Activated CD8-positive, alpha-beta T cell treated with anti-CD3 and anti-CD28 coated beads, Interleukin-2, amount 10 ng/mL, durations not matched to agents 7 days and 5 days (primary cell): ENCODE measurements at places on chromosomes 13 and 19. TPM values are rescaled to one million over a fixed set of nuclear protein-coding genes. Genes with fewer than 3 reads are reported as not detected.
A peak's percentile ranks its signal among the peaks of the same experiment; 100 is the strongest.

DNA sequence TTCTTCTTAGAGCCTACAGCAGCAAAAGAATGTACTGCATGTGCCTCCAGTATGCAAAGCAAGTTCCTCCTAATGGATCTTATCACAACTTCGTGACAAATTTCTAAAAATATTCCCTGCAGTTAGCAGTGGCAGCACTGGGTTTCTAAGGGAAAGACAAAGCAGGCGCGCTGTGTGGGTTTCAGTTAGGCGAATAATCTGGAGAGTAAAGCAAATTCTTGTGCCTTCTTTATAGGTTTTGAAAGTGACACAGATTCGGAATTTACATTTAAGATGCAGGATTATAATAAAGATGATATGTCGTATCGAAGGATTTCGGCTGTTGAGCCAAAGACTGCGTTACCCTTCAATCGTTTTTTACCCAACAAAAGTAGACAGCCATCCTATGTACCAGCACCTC lies 167.9 kb downstream of the LMO7 start:
- no peak overlapping the region for H3K4me3 ChIP-seq
- H3K27ac ChIP-seq: no peak overlapping the region
- DNase-seq: no peak
- no peaks in the 10 kb centered on the region for H3K27me3 ChIP-seq
- peaks cover 3% of the 10 kb centered on the region for H3K36me3 ChIP-seq
- H3K4me1 ChIP-seq: peaks cover 26% of the 10 kb centered on the region

DNA sequence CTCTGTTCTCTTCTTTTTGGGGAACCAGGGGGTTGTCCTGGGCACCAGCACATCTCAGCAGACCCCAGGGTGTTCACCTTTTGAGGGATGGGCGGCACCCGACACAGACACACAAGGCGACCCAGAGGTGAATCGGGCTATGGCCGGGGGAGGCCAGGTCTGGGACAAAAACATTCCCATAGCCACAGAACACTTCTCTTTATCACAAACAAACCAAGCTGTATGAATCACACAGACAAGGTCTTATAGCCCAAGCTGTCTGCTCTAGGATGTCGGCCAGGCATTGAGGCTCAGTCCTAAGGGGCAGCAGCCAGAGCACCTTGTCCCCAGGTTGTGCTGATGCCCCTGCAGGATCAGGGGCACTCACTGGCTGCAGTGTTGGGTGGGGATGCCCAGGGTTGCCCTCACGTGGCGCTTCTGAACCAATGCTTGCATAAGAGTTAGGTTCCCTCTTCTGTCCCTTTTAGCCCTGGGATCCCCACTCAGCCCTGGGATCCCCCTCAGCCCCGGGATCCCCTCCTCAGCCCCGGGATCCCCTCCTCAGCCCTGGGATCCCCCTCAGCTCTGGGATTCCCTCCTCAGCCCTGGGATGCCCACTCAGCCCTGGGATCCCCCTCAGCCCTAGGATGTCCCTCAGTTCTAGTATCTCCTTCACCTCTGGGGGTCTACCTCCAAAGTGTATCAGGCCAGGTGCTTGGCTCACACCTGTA lies 26.9 kb downstream of the MAU2 start:
- H3K27me3 ChIP-seq: no peaks in the 10 kb centered on the region
- peaks cover 43% of the 10 kb centered on the region for H3K36me3 ChIP-seq
- H3K4me3 ChIP-seq: no peak overlapping the region
- DNase-seq: no peak

- no peak overlapping the region for H3K4me3 ChIP-seq
- no peak for DNase-seq
- H3K27me3 ChIP-seq: no peaks in the 10 kb centered on the region
- peaks cover 1% of the 10 kb centered on the region for H3K36me3 ChIP-seq
These were observed 9.1 kb downstream of the SPINT2 start for GRCh38 chr19:38273499-38273898.

- no peak for DNase-seq
- peaks cover 41% of the 10 kb centered on the region for H3K27me3 ChIP-seq
- no peak overlapping the region for H3K4me3 ChIP-seq
- H3K27ac ChIP-seq: no peak overlapping the region
- H3K36me3 ChIP-seq: peaks cover 5% of the 10 kb centered on the region
- H3K4me1 ChIP-seq: no peaks in the 10 kb centered on the region
These were observed 3.3 kb upstream of the SLC15A1 start for GRCh38 chr13:98755729-98756128.

GRCh38 chr19:47210689-47211316 lies 20.2 kb downstream of the BBC3 start:
- H3K4me3 ChIP-seq: no peak overlapping the region
- peaks cover 19% of the 10 kb centered on the region for H3K4me1 ChIP-seq
- DNase-seq: peak; percentile 90
- peaks cover 45% of the 10 kb centered on the region for H3K36me3 ChIP-seq

DNA sequence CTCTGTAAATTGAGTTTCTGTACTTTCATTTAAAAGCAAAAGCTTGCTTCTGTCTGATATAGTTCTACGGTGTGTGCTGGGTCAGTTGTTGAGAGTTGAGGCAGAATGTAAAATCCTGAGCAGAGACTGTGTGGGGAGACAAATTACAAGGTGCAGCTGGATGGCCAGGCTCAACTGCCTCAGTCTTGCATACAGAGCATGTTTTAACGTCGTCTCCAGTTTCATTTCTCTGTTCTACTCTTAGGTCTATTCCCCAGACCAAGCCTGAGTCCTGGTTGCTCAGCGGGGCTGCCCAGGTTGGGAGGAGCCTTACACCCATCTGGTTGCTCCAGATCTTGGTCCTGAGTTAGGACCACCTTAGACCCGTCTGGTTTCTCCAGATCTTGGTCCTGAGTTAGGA lies 54.4 kb upstream of the MEDAG start:
- no peaks in the 10 kb centered on the region for H3K36me3 ChIP-seq
- H3K4me3 ChIP-seq: no peak overlapping the region
- H3K27me3 ChIP-seq: peaks cover 10% of the 10 kb centered on the region
- DNase-seq: no peak

DNA sequence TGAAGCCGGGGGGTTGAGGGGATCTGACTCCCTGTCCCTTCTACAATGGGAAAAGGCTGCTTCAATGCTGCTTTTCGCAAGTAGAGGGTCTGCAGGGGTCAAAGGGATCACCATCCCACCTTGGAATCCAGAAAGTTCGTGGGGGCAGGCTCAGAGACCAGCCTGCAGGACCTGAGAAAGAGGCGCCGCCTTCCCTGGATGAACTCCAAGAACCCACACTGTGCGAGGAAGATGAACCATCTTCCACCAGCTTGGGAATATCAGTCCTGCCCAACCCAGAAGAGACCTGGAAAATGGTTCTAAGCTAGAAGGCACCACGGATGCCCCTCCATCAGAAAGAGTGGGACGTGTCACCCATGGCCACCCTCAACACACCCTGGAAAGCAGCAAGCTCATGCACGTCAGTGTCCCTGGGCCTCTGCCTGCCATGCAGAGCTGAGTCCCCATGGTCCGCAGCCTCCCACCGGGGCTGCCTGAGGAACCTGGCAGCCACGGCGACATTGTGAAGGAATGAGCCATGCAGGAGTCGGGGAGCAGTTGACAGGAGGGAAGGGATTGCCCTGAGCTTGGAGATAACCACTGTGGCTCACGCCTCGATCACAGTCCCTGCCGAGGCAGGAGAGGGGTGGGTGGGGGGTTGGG lies 14.6 kb downstream of the RAB3D start:
- peak overlapping the region; percentile 95 for H3K27ac ChIP-seq
- H3K4me1 ChIP-seq: peaks cover 37% of the 10 kb centered on the region

- H3K4me1 ChIP-seq: peaks cover 29% of the 10 kb centered on the region
- peaks cover 18% of the 10 kb centered on the region for H3K36me3 ChIP-seq
These were observed 196.8 kb downstream of the KLF12 start for GRCh38 chr13:73937441-73937840.

GRCh38 chr13:62847520-62847919 lies 1431.9 kb upstream of the PCDH20 start:
- H3K4me1 ChIP-seq: no peaks in the 10 kb centered on the region
- no peak overlapping the region for H3K4me3 ChIP-seq
- no peak overlapping the region for H3K27ac ChIP-seq
- no peaks in the 10 kb centered on the region for H3K36me3 ChIP-seq
- no peak for DNase-seq

- H3K36me3 ChIP-seq: no peaks in the 10 kb centered on the region
- H3K27me3 ChIP-seq: peaks cover 14% of the 10 kb centered on the region
- H3K27ac ChIP-seq: no peak overlapping the region
- H3K4me3 ChIP-seq: no peak overlapping the region
These were observed 49.0 kb upstream of the ZNF780A start for GRCh38 chr19:40139533-40140287.

DNA sequence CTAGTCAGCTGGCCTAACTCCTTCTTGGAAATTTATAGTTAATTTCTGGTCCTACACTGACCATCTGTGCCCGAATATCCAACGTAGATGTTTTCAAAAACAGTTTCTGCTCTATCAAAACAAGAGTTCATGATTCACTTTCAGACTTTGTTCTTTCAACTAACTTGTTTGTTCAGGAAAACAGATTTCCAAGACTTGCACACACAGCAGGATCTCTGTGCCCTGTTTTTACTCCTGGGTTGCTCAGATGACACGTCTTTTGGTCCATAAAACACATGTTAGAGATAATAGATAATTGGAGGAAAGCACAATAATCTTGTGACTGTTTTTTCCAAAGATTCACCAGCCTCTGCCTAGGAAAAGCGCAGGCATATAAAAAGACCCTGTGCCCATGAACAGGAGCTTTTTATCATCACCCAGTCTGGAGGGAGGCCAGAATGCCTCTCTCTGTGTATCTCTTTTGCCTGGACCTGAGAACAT lies 218.0 kb downstream of the IRS2 start:
- DNase-seq: no peak
- H3K27me3 ChIP-seq: peaks cover 2% of the 10 kb centered on the region
- H3K4me3 ChIP-seq: no peak overlapping the region
- H3K36me3 ChIP-seq: peaks cover 6% of the 10 kb centered on the region
- peaks cover 19% of the 10 kb centered on the region for H3K4me1 ChIP-seq

Gene TLE6
- 2.0 TPM for total RNA-seq

Gene ZNF665
- 5.9 TPM for total RNA-seq

Gene FUT2
- not detected for total RNA-seq

Gene NANOS2
- total RNA-seq: not detected

Gene KCNRG
- total RNA-seq: 0.82 TPM

Gene ZNF181
- total RNA-seq: 4.1 TPM
